ENCODE measurements at places on chromosomes 7 and 10.

GRCh38 chr7:126052229-126052628 is 1122.6 kb upstream of the POT1 start:
- no peaks in the 10 kb centered on the region for H3K27me3 ChIP-seq
- H3K4me1 ChIP-seq, result no peaks in the 10 kb centered on the region
- no peak overlapping the region for H3K27ac ChIP-seq
- H3K36me3 ChIP-seq, result no peaks in the 10 kb centered on the region
- no peak for DNase-seq

DNA sequence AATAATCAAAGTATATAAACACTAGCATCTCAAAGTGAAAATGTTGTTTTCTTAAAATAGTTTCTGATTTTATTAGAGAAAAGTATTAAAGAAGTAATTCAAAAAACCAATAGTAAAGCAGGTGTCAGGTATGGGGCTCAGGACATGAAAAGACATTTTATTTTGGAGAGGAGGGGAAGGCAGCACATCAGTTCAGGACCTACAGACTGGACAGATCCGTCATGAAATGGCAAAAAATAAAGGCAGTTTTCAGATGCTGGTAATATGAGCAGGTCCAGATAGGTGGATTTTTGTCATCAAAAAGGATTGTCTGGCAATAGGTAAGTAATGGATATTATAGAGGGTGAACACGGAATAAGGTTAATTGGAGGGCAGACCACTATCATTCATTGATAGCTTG is 49.0 kb downstream of the GRM3 start:
- no peaks in the 10 kb centered on the region for H3K27me3 ChIP-seq
- H3K36me3 ChIP-seq, result no peaks in the 10 kb centered on the region
- no peak overlapping the region for H3K27ac ChIP-seq

DNA sequence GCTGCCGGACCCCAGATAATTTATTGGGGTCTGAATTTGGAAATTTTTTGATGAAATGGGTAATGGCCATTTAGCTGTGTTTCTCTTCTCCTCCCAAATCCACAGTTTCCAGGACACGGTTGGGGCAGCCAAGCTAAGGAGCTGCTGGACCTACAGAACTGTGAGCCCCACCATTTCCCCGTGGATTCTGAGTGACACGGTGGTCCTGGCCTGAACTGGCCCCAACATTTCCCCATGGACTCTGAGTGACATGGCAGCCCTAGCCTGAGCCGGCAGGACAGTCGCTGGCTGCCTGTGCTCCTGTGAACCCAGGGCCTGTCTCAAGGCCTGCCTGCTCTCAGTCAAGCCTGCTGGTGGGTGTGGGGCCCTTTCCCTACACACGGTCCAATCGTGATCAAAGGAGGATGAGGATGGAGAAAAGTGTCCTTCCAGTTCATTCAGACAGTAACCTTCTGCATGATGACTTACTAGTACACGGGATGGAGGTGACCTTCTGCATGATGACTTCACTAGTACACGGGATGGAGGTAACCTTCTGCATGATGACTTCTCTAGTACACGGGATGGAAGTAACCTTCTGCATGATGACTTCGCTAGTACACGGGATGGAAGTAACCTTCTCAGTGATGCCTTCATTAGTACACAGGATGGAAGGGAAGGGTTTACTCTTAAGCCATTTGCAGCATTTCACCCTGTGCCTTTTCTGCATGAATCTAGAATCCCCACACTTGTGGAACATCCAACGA is 359.9 kb downstream of the GLRX3 start:
- H3K27me3 ChIP-seq, result no peaks in the 10 kb centered on the region
- H3K36me3 ChIP-seq, result no peaks in the 10 kb centered on the region
- H3K27ac ChIP-seq, result no peak overlapping the region
- peak; percentile 5 for DNase-seq

- H3K27ac ChIP-seq, result no peak overlapping the region
- no peaks in the 10 kb centered on the region for H3K27me3 ChIP-seq
- H3K4me1 ChIP-seq, result no peaks in the 10 kb centered on the region
- H3K4me3 ChIP-seq, result no peak overlapping the region
Observed at GRCh38 chr7:140435252-140435895, 31.5 kb downstream of the RAB19 start.

DNA sequence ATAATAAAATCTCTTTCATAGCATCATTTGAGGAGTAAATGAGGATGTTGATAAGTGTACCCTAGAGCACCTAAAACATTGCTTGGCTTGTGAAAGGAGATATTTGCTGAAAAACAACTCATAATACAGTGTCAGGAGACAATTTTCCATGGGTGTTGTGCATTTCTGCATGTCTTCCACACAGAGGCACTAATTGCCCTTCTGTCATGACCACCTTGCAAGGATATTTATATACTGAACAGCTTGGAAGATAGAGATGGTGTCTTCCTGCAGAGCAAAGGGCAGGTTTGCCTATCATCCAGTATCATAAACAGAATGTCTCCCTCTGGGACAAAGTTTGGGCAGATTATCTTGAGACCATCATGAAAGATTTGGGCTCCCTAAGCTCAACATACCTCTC is 495.2 kb upstream of the LRRN3 start:
- H3K4me1 ChIP-seq, result no peaks in the 10 kb centered on the region
- no peak for DNase-seq
- H3K27me3 ChIP-seq, result no peaks in the 10 kb centered on the region
- H3K36me3 ChIP-seq, result no peaks in the 10 kb centered on the region

DNA sequence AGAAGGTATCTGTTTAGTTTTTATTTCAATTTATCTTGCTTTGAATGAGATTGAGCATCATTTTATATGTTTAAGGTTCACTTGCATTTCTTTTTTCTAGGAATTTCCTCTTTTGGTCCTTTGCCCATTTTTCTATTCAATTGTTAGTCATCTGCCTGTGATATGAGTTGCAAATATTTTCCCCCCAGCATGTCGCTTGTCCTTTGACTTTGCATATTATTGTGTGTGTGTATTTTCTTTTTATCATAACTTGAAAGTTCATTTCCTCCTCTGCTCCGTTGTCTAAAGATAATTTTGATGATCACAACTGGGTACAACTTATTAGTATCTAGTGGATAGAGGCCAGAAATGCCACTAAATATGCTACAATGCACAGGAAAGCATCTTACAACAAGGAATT is 132.7 kb upstream of the MDFIC start:
- peak; percentile 19 for DNase-seq
- peak overlapping the region; percentile 59 for H3K27ac ChIP-seq

Data from astrocyte (in vitro differentiated cells and primary cell).